AG09309 (cell line): ENCODE measurements at places on chromosomes 5 and 9.

- DNase-seq = no peak
These were observed 244.1 kb upstream of the ITGA1 start for GRCh38 chr5:52543594-52543993.

DNA sequence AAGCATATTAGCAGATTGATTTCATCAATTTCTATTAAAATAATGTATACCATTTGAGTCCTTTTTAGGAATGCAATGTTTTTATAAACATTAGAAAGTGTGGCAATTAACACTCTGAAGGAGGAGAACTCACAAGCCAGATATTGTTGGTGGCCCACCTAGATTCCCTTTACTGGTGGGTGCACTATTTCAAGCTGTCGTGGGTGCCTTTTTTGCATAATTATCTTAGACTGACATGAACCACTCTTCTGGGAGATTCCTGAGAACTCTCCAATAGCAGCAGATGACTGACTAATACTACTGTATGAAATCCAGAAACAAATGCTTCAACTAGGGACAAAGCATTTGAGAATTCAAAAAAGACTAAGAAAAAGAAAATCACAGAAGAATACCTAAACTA lies 526.0 kb downstream of the CDH18 start:
- no peak for DNase-seq

- no peak for DNase-seq
These were observed 19.0 kb downstream of the OLFML2A start for GRCh38 chr9:124795881-124796431.

DNA sequence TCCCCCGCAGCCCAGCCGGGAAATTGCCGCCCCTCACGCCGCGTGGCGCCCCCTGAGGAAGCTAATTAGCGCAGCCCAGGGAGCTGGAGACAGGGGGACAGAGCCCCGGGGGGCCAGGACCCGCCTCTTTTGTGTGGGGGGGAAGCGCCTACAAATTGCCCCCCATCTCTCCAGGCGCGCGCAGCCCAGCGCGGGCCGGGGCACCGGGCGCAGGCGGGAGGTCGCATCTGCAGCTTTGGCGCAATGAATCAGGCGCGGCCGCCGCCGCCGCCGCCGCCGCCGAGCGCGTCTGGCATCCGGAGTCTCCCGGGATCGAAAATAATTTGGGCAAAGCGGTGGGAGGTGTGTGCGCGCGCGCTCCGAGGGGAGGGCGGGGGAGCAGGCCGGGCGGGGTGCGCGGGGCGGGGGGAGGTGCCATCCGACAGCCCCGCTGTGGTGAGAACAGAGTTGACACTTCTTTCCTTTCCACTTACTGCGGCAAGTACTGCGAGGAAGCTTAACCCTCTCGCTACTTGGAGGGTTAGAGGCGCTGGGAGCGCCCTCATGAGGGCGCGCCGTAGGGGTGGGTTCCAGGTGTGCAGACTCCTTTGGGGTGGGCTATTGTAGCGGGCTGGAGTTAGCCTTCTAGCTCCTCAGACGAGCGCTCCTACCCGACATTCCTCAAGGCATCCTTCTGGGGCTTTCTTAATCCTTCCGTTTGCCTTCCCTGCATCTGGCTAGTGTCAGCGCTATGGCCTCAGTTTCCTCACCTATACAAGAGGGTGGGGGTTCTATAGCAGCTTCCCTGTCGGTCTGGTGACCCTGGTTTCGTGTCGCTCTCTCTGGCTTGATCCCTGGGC lies 63.1 kb downstream of the CXXC5 start:
- DNase-seq = no peak

DNA sequence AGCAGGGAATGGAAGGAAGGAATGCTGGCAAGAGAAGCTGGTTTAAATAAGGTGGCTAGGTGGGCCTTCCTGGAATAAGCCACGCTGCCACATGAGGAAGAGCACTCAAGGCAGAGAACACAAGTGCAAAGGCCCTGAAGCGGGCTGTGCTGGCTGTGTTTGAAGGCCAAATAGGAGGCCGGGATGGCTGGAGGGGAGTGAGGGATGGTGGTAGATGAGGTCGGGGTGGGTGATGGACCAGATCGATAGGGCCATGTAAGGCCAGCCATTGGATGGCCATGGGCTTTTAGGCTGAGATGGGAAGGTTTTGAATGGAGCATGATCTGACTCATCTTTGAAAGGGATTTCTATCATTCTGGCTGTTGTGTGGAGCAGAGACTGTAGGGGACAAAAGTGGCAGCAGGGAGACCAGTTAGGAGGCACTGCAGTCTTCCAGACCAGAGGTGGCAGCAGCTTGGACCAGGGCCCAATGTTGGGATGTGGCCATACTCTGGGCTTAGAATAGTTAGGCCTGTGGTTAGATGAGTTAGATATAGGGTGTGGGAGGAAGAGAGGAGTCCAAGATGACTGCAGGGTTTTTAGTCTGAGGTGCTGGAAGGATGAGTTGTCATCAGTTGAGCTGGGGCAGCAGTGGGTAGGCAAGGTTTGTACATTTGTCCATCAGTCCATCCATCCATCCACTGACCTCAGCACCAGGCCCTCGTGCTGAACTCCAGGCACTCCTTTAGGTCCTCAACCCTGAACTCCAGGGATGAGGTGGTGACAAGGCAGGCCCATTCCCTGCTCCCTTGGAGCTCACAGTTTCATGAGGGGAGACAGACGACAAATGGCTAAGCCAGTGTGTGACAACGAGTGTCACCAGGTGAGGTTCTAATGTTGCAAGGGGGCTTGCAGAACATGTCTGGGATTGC lies 30.3 kb downstream of the NDST1 start:
- DNase-seq = no peak

GRCh38 chr5:88674356-88675167 lies 208.4 kb downstream of the MEF2C start:
- DNase-seq = no peak

GRCh38 chr5:42026446-42026845 lies 101.4 kb downstream of the FBXO4 start:
- no peak for DNase-seq

DNA sequence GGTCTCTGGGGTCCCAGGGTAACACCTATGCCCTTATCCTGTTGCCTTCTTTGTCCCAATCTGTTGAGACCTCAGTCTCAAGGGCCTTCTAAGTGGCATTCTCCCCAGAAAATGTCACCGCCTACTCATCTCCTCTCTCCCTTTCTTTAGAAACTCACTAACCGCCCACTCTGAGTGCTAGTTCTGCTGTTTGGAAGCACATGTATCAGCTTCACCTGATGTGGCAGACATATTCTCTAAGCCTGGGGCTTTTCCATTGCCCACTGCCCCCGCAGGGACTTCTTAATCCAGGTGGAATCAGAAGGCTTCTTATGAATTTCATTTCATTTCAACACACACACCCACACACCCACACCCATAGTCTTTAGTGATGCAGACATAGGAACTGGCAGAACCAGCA lies 165.1 kb downstream of the ASTN2 start:
- no peak for DNase-seq

DNA sequence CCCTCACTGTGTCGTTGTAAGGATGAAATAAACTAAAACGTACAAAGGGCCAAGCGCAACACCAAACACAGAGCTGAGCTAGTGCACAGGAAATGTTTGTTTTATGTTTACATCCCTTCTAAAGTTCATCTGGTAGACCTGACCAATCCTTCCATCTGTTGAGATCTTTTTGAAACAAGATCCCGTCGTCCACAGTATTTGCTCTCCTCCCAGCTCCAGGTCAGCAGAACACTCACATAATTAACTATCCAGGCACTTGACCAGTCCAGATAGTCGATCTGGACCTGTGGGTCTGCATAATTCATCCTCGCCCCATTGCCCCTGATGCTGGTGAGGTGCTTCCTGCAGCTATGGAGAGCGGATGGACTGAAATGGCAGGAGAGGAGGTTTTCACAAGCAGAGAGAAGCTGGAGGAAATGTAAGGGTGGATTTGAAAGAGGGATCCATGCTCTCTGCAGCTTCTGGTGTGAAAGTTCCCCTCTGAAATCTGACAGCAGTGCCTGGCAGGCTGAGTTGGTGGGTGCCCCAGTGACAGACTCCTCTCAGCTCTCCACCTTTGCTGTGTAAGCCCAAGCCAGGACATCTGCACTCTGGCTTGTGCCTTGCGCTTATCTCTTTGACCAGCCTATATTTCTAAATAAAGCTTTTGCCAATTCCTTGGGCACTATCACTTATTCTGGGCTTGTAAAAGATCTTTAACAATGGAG lies 102.4 kb downstream of the TTLL11 start:
- no peak for DNase-seq

- DNase-seq = no peak
These were observed 11.1 kb upstream of the NEUROG1 start for GRCh38 chr5:135546912-135547311.

DNA sequence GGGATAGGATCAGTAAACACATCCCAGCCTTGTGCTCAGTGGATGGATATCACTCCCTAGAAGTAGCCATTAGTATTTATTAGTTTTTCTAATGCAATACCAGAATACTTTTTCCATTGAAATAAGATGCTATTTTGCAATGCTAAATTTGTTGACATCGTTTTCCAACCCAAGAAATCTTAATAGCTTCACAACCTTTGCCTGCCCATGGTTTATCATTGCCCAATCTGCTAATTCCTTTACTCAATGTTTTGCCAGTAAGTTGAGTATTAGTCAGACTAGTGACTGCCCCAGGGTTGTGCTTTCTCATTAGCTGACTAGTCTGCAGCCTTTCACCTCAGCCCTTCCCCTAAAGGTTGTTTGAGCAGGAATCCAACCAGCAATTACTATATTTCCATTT lies 62.9 kb downstream of the NREP start:
- DNase-seq = peak; percentile 87

GRCh38 chr5:78984439-78985115 lies 533 bp downstream of the ARSB start:
- no peak for DNase-seq

DNA sequence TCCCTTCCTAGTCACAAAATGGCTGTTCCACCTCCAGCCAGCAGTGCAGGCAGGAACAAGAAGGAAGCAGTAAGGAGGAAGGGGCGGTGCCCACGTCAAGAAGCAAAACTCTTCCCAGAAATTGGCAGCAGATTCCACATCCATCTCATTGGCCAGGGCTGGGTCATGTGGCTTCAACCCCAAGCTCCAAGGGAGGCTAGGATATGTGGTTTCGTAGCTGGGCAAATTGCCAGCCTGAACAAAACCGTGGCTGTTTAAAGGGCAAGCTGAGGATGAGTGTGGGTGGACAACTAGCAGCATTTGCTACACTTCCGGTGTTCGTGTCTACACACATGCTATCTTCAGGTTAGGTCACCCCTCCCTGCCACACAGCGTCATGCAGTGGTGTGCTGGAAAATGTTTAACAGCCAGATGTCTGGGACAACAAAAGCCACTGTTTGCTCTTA lies 92.1 kb upstream of the MAP1B start:
- DNase-seq = no peak

DNA sequence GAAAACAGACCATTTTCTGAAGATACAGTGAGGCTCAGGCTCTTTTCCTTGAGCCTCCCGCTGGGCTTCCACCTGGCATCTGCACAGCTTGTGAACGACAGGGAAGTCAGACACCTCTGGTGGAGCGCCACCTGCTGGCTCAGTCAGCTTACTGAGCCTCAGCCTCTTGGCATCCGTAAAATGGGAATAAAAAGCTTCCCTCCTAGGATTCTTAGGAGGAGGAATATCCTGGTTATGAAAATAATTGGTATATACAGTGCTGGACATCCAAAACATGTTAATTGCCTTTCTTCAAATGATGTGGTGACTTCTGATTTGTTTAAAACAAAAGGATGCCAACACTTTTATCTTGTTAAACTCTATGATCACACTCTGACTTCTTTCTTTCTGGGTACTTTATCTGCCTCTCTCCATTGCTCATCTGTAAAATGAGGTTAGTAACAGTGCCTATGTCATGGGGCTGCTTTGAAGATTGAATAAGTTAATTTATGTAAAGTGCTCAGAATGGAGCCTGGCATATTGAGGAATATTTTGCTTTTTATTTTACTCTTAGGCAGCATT lies 67.5 kb downstream of the MAMDC2 start:
- no peak for DNase-seq

GRCh38 chr9:127786773-127787104 lies 905 bp downstream of the CDK9 start:
- DNase-seq = no peak

GRCh38 chr9:37678789-37679273 lies 28.1 kb downstream of the FRMPD1 start:
- DNase-seq = no peak

DNA sequence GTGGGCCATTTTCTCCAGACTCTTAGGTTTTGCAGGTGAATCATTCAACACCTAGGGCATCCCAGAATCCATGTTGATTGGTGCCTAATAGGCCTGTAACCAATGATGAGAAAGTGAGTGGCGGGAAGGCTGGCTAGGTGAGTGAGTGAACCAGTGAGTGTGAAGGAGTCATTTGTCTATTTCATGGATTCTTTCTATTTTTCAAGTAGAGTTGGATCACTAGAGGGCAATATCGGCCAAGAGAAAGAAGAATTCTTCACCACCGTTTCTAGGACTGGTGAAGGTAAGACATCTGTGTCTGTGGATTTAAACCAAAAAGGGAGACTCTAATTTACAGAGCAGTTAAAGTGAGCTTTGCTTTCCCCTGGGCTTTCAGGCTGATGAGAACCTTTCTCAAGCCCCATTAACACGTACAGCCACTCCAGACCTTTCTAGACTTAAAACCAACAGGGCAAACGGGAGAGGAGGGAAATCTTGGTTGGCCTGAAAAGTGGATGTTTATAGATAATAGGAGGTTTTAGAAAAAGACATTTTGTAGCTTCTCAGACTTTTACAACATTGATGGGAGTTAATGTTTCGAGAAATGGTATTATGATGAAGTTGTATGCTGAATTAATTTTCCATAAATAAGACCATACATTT lies 114.3 kb upstream of the IL12B start:
- DNase-seq = no peak

- DNase-seq = no peak
These were observed 18.1 kb upstream of the GPX3 start for GRCh38 chr5:151002250-151002649.

DNA sequence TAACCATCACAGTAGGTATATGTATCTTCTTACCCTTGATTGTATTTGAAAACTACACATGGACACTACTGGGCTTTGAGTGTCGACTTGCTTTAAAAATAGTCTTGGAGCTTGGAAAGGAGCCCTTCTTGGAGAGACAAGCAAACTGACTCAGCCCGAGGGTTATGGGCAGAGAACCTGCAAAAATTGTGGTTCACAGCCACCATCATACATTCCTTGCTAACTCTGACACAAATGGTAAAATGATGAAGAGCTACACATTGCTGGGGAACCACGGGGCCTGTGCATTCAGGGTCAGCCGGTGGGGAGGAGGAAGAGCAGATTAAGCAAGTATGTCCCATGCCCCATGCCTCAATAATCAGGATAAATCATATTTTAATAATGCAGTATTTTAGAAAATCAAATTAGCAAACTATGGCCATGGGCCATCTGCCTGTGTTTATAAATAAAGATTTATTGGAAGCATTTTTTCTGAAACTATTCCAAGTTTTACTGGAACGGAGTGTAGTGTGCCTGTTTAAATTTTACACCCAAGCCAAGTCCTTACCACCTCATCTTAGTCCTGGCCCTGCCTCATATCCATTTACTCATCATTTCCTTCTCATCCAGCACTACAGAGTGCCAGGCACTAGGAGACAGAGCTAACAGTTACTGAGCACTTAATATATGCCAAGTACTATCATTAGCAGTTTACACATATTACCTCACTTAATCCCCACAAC lies 195.7 kb downstream of the PALM2AKAP2 start:
- DNase-seq = peak; percentile 49
